Stimulated activated CD8-positive, alpha-beta memory T cell treated with anti-CD3 and anti-CD28 coated beads, Interleukin-15, amount 100 ng/mL, for 48 hours (primary cell): ENCODE measurements at places on chromosomes 13 and 19.

- DNase-seq, result peak; percentile 52
Observed at GRCh38 chr13:95301183-95301967, at the start of gene ABCC4. Gene ABCC4 (minus strand): TSS chr13:95301451. CDS start chr13:95301314, 137 bp downstream.

- DNase-seq, result no peak
Observed at GRCh38 chr19:44876930-44877535, 14.0 kb upstream of the TOMM40 start.

DNA sequence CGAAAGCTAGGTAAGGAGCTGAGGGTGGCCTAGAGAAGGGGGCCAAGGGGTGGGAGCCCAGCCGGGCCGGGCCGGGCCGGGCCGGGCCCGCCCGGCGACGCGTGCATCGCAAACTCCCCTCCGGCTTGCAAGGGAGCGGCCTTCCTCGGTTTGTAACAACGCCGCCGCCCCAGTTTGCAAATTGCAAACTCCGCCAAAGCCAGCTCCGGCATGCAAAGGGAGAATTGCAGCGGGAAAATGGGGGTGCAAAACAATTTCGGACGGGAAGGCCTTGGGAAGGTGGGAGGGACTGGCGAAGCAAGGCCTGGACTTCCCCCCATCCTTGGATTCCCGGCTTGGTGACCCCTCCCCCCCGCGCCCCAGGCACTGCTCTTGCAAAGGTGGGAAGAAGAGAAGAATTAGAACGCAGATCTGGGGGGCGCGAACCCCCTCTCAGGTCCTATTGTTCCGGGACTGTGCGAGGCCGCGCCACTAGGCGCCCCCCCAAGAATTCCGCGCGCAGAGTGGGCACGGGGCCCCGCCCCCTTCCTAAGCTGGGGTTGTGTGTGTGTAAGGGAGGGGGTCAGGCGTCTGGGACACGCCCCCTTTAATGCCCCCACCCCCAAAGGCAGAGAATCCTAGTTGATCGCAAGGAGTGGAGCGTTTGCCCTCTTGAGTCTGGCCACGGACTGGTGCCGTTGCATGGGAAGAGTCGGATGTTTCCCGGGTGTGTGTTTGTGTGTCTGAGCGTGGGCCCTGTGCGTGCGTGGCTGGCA is 926 bp downstream of the PRR12 start:
- no peak for DNase-seq

GRCh38 chr19:44608391-44608821 is 5.0 kb upstream of the IGSF23 start:
- no peak for DNase-seq

DNA sequence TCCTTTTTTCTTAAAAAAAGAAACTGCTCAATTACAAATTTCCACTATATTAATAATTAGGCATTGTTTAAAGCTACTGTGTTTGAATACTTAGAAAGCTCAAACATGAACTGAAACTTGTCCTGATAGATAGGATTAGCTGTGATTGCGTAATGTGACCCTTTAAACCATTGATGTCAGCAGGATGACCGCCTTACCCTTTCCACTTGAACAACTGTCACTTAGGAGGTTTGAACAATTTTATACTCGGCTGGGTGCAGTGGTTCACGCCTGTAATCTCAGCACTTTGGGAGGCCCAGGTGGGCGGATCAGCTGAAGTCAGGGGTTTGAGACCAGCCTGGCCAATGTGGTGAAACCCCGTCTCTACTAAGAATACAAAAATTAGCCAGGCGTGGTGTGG is 2.9 kb downstream of the LAMP1 start:
- no peak for DNase-seq

- DNase-seq, result no peak
Observed at GRCh38 chr13:23175920-23176319, 4.9 kb upstream of the SGCG start.

DNA sequence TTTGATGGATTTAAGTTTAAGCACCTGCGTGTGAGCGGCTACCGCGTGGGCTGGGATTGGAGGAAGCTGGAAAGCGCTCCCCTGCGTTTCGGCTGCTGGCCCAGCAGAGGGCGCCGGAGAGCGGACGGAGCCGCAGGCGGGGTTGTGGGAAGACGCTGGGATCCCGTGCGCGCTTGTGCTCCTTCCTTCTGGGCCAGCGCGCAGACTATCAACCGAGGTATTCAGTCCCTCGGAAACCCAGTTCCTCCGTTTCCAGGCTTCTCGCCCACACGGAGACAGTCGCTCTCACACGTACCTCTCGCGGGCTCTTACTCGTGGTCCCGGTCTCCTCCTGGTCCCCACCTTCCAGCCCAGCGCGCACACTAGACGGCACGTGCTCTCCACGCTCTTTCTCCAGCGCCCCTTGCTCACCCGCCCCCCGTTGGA is 28.8 kb downstream of the EPN1 start:
- peak; percentile 12 for DNase-seq

DNA sequence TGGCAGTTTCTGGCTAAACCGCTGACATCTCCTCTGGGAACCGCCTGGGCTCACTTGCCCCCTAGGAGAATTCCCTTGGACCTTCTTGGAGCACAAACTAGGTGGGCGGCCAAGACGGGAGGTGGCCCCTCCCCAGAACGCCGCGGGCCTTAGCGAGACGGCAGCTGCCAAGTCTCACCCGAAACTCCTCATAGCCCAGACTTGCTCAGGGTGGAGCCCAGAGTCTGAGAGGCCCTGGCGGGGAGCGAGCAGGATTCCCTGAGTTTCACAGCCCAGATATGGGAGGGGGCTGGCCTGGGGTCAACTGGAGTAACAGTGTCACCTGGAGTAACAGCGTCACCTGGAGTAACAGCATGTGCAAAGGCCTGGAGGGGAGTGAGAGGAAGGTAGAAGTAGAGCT is 10.1 kb downstream of the TINCR start:
- DNase-seq, result no peak

DNA sequence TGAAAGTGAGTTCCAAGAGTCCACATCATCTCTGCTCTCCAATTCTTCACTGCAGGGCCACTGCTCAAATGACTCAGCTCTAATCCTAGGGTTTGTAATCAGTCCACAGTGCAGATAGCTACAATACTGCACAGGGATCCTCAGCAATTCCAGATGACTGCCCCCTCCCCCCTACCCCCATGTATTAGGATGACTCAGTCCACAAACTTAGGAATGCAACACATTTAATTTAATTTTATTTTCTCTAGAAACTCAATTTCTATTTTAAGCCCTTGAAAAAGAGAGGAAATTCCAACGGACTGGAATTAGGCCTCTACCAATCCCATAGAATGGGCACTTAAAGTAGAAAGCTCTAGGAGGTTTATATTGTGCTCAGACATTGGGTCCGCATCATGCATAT is 173.8 kb upstream of the SOX21 start:
- no peak for DNase-seq

DNA sequence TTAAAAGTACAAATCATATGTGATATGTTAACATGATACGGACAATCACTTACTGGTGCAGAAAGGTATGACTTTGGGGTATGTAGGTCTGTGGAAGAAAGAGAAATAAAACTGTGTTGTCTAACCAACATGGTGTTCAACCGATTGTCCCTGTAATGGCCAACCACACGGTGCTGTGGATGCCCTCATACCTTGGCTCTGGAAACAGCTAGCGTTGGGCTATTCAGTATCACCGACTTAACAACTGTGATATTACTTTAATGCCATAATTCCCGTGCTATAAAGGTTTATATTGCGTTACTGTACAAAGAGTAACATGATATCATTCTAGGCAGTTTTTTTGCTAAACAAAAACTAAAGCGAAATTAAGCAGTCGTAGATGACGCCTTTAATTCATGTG is 448.3 kb downstream of the EFNB2 start:
- DNase-seq, result no peak

DNA sequence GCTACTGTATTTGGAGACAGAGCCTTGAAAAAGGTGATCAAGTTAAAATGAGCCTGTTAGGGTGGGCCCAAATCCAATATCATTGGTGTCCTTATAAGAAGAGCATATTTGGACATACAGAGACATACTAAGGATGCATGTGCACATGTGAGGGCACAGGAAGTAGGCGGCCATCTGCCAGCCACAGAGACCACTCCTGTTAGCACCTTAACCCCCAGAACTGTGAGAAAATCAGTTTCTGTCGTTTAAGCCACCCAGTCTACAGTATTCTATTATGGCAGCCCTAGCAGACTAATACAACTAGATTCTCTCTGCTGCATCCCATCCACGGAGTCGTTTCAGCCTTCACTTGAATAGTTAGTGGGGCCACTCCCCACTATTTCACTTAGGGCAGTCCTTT is 39.4 kb upstream of the DGKH start:
- no peak for DNase-seq

GRCh38 chr13:76570510-76570971 is 315.7 kb downstream of the KCTD12 start:
- DNase-seq, result no peak

DNA sequence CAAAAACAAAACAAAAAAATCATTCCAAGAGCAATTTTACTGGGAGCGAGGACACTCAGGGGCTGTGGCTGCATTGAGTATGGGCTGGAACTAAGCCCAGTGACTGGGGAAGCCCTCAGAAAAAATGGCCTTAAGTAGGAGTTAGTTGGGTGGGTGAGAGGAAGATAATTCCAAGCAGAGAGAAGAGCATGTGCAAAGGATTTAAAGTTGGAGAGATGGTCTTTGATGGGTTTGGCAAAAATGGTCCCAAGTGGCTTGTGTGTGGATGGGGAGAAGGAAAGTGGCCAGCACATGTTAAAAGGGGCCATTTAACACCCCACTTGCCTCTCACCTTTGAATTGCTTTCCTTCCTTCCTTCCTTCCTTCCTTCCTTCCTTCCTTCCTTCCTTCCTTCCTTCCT is 6.7 kb upstream of the CYP4F22 start:
- DNase-seq, result no peak

- no peak for DNase-seq
Observed at GRCh38 chr19:15197942-15198341, 2.9 kb downstream of the NOTCH3 start.

DNA sequence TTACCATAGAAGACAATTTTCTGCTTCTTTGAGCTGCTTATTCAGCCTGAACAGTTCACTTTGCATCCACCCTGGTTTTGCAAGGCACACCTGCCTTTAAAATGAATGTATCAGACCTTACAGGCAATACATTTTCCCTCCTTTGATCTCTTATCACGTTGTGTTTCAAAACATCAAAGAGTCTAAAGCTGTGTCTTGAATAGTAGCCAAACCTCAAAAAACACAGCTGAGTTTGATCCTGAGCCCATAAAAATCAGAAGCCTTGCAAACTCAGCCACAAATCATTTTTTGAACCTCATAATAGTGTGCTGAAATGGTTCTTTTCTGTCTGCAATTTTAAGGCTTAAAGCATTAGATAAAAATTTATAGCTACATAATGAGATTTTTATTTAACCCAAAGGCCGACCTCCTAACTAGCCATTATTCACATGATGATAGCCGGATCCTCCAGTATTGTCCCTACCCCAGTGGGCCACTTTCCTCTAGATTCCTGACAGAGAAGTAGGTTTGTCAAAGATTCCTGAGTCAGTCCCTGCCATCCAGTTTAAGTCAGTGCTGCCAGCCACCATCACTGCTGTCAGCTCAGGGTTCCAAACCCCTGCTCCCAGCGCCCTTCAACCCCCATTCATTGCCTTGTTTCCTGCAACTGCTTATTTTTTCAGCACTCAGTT is 71.8 kb downstream of the CAB39L start:
- DNase-seq, result no peak

GRCh38 chr13:43629691-43630480 is 156.9 kb downstream of the ENOX1 start:
- no peak for DNase-seq
